ENCODE measurements at places on chromosomes 4 and X.

DNA sequence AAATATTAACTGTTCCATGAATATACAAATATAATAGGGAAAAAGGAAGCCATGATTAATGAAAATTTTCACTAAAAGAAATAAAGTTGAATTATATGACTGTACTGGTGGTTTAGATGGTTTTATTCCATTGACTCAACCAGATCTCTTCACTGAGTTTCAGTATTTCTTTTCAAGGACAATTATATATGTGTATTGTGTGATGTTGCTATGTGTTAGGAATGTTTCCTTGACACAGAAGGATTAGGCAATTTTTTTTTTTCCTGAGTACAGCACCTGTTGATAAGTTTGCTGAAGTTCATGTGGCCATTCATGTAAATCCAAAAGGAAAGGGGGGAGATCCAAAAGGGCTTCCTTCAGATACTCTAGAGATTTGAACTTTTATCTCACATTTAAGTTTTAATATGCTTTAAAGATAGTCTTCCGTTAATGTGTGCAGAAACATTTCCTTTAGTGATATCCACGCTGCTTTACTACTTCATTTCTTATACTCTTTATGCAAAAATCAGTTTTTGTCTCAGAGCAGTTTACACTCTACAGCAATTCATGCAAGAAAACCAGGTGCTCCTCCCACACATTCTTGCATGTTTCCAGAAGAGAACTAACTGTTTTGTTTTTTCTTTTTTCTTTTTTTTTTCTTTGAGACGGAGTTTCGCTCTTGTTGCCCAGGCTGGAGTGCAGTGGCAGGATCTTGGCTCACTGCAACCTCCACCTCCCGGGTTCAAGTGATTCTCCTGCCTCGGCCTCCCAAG lies 249.1 kb downstream of the RPA4 start:
- H3K27me3 ChIP-seq = no peaks in the 10 kb centered on the region
- no peaks in the 10 kb centered on the region for H3K36me3 ChIP-seq
- H3K4me3 ChIP-seq = no peak overlapping the region
- H3K4me1 ChIP-seq = no peaks in the 10 kb centered on the region

- no peak overlapping the region for H3K27ac ChIP-seq
- H3K4me1 ChIP-seq = no peaks in the 10 kb centered on the region
- peak overlapping the region; percentile 5 for H3K4me3 ChIP-seq
- no peak for DNase-seq
- no peaks in the 10 kb centered on the region for H3K36me3 ChIP-seq
- no peaks in the 10 kb centered on the region for H3K27me3 ChIP-seq
These were observed 152.0 kb upstream of the USP9X start for GRCh38 chrX:40933132-40933705.

GRCh38 chr4:24867766-24868296 lies 45.0 kb downstream of the CCDC149 start:
- H3K27ac ChIP-seq = no peak overlapping the region
- H3K27me3 ChIP-seq = no peaks in the 10 kb centered on the region
- H3K36me3 ChIP-seq = peaks cover 6% of the 10 kb centered on the region
- H3K4me3 ChIP-seq = no peak overlapping the region
- no peaks in the 10 kb centered on the region for H3K4me1 ChIP-seq
- no peak for DNase-seq

GRCh38 chr4:2649604-2650114 lies 106.5 kb downstream of the TNIP2 start:
- H3K36me3 ChIP-seq = peaks cover 9% of the 10 kb centered on the region
- peak; percentile 35 for DNase-seq
- H3K4me3 ChIP-seq = no peak overlapping the region
- H3K27me3 ChIP-seq = no peaks in the 10 kb centered on the region

DNA sequence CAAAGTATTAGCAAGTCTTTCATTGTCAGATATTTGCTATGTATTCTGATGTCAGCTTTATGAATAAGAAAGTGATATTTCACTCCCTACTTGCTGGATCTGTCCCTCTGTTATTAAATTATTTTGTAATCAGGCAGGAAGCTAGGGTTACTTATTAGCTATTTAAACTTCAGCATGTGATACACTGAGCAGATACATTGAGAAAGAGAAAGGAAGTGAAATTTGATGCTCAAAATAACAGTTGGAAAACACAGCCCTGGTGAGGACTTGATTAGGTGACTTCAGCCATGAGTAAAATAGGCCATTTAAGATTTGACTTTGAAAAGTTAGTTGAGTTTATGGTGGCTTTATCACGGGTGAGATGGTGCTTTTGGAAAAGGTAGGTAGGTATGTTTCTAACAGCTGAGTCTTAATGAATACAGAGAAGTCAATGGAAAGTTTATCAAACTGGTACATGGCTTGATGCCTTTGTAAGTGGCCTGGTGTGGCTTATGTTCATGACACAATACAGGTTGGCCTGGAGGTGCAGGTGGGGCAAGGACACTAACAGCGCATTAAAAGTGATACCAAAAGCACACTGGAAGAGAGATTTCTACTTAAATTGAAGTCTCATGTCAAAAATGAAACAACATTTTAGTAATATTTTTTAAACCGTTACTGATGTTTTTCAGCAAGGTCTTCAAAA lies 321.2 kb upstream of the SPOCK3 start:
- H3K27me3 ChIP-seq = no peaks in the 10 kb centered on the region
- H3K4me3 ChIP-seq = no peak overlapping the region
- no peak for DNase-seq
- no peak overlapping the region for H3K27ac ChIP-seq
